ENCODE measurements at places on chromosomes 1 and 21.

GRCh38 chr1:230883967-230884366 lies 15.6 kb upstream of the C1orf198 start:
- DNase-seq: no peak

DNA sequence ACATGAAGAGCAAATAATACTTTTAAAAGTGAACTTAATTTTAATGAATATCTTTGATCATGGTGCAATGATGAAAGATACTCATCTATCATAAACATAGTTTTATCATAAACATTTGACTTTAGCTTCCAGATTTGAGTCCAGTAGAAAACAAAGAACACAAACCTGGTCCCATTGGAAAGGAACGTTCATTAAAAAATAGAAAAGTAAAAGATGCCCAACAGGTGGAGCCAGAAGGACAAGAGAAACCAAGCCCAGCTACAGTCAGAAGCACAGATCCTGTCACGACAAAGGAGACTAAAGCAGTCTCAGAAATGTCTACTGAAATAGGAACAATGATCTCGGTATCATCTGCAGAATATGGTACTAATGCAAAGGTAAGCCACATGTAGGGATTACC lies 55.6 kb upstream of the MYOCOS start:
- DNase-seq: peak; percentile 4

DNA sequence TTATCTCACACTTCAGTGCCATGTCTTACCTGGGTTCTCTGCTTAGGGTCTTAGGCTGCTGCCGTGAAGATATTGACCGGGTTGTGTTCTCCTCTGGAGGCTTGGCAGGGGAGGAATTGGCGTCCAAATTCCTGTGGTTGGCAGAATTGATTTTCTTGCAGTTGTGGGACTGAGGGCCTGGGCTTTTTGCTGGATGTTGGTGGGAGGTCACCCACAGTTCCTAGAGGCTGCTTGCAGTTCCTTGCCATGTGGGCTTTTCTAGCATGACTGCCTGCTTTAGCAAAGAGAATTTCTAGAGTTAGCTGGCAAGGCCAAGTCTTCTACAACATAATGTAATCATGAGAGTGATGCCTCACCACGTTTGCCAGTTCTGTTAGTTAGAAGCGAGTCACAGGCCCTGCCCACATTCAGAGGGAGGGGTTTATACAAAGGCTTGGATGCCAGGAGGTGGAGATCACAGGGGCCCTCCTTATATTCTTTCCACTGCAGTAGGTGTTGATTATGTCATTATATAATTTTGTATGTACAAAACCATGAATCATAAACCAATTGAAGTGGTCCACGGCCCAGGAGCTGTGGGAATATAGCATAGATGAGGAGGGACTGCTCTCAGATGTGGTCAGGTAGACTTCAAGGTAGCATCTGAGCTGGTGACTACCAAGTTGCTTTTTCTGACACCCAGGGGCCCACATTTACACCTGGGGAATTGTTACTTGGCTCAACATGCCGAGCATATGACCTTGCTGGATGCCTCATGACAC lies 6.6 kb downstream of the UBL4B start:
- peak; percentile 31 for DNase-seq

DNA sequence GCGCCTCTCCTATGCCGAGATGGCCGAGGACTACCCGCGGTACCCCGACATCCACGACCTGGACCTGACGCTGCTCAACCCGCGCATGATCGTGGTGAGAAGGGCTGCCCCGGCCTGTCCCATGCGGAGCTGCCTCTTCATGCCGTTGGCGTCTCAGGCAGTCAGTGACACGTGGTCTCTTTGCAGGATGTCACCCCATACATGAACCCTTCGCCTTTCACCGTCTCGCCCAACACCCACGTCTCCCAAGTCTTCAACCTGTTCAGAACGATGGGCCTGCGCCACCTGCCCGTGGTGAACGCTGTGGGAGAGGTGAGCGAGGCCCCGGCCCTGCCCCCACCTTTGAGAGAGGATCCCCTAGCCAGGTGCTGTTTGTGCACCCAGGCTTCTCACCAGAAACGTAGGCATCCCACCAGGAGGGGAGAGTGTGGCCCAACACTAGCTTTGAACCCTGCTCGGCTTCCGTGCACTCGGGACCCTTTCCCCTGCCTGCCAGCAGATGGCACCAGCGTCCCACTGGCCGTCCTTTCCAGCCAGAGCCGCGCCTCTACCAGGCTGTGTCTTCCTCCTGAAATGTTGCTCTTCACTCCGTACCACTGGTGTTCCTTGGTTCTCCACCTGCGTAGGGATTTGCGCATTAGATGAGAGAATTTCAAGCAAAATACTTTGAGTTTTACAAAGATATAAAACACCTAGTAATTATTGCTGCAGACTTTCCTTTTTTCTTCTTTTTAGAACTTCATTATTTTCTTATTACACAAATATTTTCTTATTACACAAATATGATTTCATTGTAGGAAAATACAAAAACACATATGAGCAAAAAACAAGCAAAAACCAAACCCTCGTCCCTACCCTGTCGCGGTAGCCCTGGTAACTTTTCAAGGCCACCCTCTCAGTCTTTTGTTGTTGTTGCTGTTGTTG lies 9.0 kb downstream of the NPPA start:
- peak; percentile 58 for DNase-seq

DNA sequence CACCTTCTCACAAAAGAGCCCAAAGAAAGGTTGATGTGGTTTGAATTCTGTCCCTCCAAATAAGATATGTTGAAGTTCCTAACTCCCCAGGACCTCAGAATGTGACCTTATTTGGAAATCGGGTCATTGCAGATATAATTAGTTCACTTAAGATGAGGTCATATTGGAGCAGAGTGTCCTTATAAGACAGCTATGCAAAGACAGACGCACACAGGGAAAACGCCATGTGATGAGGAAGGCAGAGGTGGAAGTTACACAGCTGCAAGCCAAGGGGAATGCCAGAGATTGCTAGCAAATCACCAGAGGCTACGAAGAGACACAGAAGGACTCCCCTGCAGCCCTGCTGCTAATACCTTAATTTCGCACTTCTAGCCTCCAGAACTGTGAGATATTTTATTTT lies 5.2 kb upstream of the ABCB10 start:
- DNase-seq: peak; percentile 11

- DNase-seq: no peak
Measured at GRCh38 chr1:212628046-212628445, 19.5 kb downstream of the ATF3 start.

DNA sequence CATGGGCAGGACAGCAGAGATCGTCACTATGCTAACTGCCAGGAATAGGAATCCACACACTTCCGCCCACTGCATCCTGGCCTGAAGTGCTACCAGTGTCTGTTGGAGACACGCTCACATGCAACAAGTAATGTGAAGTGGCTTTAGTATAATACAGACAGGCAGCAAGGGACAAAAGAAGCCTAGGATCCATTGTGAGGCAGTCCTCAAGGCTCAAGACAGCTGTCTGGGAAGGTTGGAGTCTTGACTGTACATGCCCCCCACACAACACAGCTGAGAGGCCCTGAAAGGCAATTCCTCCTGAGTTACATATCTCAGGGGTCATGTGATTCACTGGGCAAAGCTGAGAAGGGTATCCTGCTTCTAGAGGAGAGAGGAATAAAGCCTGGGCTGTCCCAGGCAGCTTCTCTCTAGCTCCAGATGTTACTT lies 39.9 kb upstream of the CD1D start:
- DNase-seq: no peak

DNA sequence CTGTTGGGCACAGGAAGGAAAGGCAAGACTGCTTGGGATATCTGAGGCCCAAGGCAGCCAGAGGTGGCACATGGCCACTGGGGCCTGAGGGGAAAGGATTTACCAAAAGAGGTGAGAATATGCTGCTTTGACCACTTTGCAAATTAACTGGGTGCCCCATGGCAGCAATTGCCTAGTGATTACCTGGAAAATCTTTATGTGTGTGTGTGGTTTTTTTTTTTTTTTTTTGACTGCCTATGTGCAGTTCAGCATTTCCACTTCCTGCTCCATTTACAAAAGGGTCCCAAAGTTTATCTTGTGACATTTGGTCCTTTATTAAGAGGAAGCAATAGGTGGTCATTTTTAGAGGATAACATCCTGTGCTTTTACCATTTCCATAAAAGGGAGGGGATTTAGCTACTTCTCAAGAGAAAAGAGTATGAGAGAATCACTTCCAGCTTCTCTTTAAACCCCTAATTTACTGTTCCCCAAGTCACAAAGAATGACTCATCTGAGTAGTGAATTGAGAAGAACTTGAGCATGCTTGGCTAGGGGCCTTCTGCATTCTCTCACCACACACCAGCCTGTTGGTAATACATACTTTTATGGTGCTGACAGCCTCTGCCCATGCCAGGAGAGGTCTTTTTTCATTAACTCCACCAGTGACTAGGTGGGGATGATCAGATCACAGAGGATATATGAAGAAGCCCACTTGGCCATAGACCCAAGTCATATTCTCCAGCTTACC lies 52.1 kb downstream of the SYDE2 start:
- DNase-seq: no peak

- no peak for DNase-seq
Measured at GRCh38 chr1:2233997-2234761, 6.1 kb downstream of the SKI start.

DNA sequence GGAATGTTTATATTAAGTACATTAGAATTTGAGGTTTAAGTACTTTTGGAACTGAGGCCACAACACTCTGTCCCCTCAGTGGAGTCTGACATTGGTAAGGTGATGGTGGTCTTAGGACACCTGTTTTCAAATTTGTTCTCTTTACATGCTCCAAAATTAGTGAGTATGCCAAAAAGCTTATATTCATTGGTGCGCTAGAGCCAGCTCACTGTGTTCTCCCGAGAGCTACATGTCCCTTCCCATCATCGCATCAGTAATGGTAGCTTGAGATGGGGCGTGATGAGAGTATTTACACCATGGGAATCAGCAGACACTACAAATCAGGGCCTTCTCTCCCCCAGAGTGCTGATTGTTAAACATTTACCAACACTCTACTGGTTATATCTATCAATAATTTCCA lies 19.5 kb downstream of the ETS2 start:
- DNase-seq: no peak

GRCh38 chr1:248858096-248858890 lies 592 bp downstream of the ZNF692 start:
- DNase-seq: peak; percentile 79

- no peak for DNase-seq
Measured at GRCh38 chr1:47189844-47190508, at the start of gene PDZK1IP1. Gene PDZK1IP1, minus strand, starts transcription at chr1:47190036. Its CDS starts 104 bp downstream, at chr1:47189932.

DNA sequence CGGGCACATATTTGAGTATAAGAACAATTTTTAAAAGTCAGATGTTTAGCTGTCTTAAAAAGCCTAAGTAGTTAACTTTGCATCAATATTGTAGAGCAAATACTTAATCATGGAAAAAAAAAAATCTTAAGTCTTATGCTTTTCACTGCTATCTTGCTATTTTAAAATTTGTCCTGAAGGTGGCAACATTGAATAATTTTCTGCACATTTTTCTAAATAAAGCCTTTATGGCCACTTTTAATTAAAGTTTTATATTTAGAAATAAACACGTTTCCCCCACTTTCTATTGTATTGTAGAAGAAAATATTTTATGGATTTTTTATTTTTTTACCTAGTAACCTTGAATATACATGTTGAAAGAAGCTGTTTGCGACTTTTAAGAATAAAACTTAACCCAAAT lies 198.8 kb downstream of the AMY1C start:
- DNase-seq: peak; percentile 30

DNA sequence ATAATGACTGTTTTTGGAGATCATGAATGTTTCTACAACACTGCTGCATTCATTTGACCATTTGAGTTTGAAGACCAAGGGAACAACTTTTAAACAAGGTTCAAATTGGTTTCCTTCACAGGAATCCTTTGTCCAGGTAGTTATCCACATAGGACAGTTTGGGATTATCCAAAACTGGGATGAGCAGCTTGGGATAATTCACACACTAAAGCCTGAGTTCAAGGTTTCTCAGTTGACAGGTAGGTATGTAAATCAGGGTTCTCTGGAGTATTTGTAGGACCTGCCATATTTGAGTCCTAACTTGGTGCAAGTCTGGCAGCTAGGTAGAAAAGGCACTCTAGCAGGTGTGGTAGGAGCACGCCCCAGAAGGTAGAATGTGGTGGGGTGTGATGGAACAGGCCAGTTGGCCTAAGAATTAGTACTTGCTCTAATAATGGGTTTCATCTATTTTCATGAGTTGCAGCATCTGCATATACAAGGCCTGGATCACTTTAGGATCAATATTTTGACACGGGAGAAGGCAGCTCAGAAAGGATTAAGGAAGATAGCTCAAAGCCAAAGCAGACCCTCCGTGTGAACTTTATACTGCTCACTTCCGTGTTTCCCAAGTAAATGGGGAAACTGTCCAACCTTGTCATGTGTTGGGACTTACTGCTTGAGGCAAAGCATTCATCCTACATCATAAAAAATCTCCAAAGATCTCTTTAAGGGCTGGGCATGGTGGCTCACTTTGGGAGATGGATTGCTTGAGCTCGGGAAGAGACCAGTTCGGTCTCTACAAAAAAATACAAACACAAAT lies 14.1 kb upstream of the RAB42 start:
- DNase-seq: no peak

GRCh38 chr21:34544032-34544496 lies 32.1 kb upstream of the KCNE1 start:
- peak; percentile 95 for DNase-seq

- DNase-seq: no peak
Measured at GRCh38 chr1:34870395-34870794, 10.8 kb upstream of the SMIM12 start.

DNA sequence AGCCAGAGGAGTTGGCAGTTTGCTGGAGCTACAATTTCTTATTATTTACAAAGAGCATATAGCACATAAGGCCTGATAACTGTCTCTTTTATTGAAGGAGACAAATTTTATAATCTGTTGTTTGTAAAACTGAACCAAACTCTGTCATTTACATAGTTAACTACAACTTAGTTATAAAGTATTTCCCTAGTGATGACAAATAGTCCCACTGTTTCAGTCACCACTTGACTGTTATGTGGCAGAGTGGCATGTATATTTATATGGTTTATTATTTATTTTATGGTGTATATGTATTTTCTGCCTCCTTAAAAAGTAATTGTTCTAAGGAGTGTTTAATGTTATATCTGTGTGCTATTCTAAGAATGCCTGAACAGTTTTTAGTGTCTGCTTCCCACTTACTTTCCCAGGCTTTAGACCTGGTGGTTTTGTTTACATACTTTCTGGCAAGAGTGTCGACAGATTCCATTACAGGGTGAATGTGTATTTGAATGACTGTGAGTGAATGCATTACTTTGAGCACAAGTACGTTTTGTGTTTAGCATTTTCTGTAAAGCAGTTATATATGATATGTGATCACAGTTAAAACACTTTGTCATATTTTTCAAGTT lies 10.0 kb downstream of the TSEN15 start:
- no peak for DNase-seq

GRCh38 chr1:26541431-26541815 lies 11.9 kb downstream of the RPS6KA1 start:
- DNase-seq: no peak
